ENCODE measurements at places on chromosomes 1 and 21.

DNA sequence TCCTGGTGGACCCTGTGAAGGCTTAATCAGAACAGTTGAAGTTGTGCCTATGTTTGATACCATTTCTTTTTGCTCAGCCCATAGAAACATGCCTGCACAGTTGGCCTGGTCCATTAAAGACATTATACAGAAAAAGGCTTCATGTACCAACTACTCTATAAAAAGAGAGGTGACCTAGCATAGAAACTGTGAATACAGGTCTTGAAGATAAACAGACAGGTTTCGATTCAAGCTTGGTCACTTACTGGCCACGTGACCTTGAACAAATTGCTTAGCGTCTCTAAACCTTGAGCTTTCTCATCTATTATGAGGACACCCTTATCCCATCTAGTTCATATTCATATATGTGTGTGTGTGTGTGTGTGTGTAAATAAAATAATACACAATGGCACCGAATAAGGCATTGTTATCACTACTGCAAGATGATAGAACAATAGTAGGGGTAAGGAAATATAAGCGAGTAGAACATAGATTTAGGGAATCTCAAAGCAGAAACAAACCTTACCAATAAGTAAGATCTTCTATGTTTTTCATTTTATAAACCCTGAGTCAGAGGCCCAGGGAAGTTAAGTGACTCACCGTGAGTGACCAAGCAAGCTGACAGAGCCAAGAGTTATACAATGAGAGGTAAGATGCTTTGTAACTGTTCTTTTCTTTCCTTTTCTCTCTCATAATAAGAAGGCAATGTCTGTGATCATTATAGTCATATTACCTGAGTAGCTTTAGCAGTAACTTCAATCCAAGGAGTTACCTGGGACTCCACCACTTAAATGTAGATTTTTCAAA is 476.8 kb upstream of the DEPDC1 start:
- DNase-seq = no peak

GRCh38 chr1:6279613-6280383 is 18.9 kb upstream of the GPR153 start:
- no peak for DNase-seq

DNA sequence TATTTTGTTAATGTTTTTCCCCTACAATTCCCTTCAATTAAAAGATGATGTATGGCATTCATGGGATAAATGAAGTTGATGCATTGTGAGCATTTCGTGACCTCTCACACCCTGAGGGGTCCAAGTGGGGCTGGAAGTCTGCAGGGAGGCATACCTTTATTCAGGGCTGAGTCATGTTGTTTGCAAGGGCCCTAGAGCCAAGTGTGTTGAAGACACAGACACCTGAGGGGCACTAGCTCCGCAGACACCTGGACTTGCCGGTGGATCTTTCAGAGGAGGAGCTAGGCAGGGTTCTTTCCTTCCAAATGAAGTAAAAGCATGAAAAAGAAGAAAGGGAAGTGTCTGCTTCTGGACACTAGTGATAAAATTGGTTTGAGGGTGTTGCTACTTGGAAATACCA is 57.0 kb upstream of the RGS7 start:
- no peak for DNase-seq

DNA sequence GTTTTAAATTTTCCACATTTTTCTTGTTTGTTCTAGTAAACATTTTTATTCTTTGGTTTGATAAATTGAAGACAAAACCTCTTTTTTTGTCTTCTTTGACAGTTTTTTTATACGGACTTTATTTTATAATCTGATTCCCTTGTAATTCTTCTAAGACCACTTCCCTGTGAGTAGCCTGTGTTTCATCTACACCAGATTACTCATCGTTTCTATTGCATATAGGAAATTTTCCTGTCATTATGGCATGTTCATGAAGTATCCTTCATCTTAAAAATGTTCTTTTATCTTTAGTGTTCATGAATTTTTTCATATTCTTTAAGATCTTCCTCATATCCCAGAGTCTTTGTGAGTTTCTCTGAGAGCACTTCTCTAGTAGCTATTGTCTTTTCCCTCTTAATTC is 109.8 kb downstream of the USP25 start:
- DNase-seq = no peak

DNA sequence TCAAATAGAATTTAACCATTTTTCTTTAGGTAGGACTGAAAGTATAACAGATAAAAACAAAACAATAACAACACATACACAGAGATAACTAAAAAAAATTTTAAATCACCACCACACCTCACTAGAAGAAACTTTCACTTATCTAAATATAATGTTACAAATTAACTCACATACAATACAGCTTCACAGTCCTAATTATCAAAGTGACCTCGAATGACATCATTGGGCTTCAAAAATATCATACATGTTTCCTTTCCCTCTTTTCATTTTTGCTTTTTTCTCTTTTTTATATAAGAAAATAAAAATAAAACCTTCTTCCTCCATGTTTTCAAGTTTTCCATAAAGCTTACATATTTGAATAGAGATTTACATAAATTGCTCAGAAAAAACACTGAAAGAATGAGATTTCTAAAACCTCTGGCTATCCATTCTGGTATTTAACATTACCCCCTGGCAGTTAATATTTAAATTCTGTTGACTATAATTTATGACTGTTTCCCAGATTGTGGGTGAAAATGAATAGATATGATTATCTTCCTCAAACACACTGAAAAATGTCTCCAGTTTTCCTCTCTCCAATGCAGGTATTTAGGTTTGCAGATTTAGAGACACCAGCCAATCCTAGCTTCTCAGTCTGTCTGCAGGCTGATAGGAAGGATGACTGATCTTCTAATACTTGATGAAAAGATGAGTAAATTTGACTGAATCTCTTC is 40.5 kb upstream of the SLC19A2 start:
- no peak for DNase-seq
